ENCODE measurements at places on chromosomes 6 and 20. TPM values are rescaled to one million over a fixed set of nuclear protein-coding genes. Genes with fewer than 3 reads are reported as not detected.

PACSIN1 gene
- total RNA-seq: 2.4 TPM

HLA-DPA1 gene
- 29.6 TPM for total RNA-seq

FAM209A gene
- 4.5 TPM for total RNA-seq

C6orf58 gene
- not detected for total RNA-seq

TRIM15 gene
- not detected for total RNA-seq

DNA sequence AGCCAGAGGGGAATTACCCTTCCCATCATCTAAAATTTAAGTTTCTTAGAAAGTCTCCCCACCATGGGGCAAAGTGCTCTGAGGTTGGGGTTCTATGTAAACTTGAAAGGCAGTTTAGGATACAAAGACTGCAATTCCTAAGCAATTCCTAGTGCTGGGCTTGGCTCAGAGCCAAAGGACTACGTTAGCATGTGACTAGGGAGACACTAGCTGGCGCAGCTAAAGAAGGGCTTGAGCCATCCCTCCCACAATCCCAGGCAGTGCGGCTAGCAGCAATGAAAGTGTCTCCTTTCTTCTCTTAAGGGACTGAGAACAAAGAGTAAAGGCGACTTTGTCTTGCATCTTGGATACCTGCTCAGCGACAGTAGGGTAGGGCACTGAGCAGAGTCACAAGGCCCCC lies 306.6 kb upstream of the FKBP1C start:
- DNase-seq: no peak

GRCh38 chr6:47168180-47168579 lies 126.0 kb upstream of the ADGRF1 start:
- no peak for DNase-seq

- DNase-seq: no peak
Measured at GRCh38 chr6:20474874-20475542, 59.2 kb upstream of the CDKAL1 start.

GRCh38 chr6:29924731-29925130 lies 17.6 kb upstream of the HLA-A start:
- DNase-seq: no peak

DNA sequence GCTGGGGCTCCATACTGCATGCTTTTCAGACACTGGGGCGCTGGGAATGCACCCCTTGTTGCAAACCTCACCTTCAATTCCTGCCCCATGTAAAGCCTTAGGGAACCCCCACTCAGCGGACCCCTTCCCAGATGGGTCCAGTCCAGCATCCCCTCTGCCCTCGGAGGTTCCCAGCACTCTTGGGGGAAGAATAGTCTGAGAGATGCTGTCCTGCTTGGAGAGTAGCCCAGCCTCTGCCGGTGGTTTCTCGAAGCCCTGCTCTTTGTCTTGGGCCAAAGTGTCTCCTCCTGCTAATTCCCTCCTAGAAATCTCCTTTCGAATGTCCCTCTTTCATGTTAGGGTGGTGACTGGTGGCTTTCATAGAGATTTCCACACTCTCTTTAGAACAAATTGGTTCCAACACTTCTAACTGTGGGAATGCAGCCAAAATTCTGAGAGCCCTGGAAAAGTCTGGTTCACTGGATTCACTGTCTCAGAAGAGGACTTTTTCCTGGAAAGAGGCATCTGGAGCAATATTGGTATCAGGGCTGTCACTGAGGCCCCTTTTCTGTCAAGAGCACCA lies 24.9 kb upstream of the SULF2 start:
- no peak for DNase-seq

DNA sequence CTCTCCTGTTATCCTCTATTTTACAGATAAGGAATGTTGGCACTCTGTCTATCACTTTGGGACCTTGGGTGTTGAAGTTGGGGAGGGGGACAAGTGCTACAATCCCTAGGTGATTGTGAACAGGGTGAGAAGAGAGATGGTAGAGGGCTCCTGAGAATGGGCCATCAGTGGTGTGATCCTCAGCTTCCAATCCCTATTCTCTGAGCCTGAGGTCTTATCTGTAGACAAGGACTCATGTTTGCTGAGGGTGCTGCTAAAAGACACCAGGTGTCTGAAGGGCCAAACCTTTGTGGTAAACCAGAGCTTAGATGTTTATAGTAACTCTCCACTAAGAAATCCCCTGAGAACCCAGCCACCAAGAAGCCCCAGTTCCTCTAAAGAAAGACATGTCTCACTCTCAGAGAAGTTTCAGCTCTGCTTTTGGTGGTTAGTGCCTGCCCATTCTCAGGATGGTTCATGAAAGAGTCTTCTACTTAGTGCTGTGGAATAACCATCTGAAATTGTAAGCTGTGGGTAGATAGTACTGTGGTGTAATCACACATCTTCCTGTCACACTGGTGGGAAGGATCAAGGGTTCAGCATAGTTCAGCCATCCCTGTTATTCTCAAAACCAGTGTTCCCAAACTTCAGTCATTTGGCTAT lies 58.2 kb upstream of the IL20RA start:
- no peak for DNase-seq

- no peak for DNase-seq
Measured at GRCh38 chr6:132612449-132613108, 11.5 kb downstream of the TAAR2 start.

DNA sequence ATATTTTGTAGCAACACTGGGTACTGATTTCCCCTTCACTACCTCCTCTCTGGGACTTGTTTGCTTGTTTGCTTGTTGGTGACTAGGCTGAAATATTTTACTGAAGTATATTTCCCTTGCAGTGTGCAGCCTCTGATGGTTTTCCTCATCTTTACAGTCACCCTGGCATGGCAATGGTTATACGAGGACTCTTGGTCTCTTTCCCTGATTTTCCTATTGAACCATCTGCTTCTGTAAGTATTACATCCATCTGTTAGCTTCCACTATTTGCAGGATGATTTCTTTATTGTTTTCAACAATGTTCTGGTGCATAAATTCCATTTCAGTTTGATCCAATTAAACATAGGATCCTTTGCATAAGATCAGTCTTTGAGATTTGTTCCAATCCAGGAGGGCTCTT lies 465.1 kb downstream of the MEI4 start:
- DNase-seq: no peak

GRCh38 chr6:30781395-30781742 lies 37.0 kb upstream of the IER3 start:
- no peak for DNase-seq

- no peak for DNase-seq
Measured at GRCh38 chr6:166587631-166588413, 1.3 kb upstream of the RAMACL start.

DNA sequence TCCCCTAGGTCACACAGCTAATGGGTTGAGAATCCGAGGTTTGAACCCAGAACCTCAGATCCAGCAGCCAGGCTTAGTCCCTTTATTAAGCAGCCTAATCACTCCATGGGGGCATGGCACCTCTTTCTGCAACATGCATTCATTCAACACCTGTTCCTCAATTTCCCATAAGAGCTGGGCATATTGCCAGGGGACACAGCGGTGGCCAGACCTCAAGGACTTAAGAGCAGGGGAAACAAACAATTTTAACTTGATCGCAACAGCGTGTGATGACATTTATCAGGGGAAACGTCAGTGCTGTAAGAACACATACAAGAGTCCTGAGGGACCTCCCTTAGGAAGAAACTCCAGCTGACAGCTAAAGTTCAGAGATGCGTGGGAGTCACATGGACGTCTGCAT lies 267.4 kb upstream of the CDH4 start:
- no peak for DNase-seq

DNA sequence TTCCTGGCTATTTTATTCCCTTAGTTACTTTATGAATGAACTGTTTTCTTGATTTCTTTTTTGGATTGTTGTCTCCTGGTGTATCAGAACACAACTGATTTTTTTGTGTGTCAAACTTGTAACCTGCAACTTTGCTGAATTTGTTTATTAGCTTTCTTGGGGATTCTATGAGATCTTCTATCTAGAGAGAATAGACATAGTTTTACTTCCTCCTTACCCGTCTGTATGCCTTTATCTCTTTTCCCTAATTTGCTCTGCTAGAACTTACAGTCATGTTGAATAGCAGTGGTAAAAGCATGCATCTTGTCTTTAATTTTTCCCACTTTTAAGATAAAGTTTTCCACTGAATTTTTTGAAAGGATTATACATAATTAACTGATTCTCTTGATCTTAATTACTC lies 13.2 kb downstream of the RNF146 start:
- DNase-seq: no peak

DNA sequence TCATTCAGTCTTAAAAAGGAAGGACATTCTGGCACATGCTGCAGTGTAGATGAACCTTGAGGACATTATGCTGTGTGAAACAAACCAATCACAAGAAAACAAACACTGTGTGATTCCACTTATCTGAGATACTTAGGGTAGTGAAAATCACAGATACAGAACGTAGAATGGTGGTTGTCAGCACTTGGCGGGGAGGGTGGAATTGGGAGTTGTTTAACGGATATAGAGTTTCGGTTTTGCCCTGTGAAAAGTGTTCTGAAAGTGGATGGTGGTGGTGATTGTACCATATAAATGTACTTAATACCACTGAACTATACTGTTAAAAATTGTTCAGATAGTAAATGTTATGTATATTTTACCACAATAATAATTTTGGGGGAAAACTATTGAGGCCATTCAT lies 18.4 kb downstream of the KAT14 start:
- DNase-seq: no peak

- DNase-seq: no peak
Measured at GRCh38 chr6:90466154-90466940, 120.5 kb downstream of the MAP3K7 start.

GRCh38 chr6:46706464-46706863 lies 18.8 kb downstream of the TDRD6 start:
- DNase-seq: no peak
